RWPE2 (cell line): ENCODE measurements at places on chromosomes 7 and 10.

- DNase-seq, result no peak
Observed at GRCh38 chr10:122999347-122999746, 9.2 kb downstream of the IKZF5 start.

DNA sequence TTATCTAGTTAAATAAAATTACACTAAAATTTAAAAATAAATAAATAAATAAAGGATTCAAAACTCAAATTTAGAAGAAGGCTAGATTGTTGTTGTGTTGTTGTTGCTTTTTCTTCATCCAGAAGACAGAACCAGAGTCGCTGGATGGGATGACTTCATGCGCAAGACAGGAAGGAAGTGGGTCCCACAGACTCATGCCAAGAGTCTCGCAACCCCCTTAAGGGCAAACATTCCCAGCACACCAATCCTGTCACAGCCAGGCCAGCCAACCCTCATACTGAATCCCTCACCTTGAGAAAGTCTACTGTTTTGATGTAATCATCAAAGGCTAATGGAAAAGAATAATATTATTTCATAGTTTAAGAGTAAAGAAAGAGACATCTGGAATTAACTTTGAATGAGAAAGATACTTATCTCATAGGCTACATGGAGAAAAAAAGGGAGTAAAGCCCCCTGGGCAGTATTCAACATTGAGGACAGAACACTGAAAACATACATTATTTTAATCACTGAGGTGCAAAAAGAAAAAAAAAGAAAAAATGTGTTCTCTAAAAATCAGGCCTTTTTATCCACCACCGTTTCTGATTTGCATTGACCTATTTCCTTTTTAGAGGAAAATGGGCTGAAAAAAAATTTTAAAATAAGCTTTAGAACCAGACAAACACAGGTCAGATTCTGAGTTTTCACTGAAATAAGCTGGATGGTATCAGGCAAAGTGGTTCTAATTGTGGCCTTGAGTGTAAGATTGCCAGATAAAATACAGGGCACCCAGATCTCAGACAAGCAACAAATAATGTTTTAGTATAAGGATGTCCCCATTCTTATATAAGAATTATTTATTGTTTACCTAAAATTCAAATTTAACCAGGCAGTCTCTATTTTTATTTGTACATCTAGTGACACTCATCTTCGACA lies 826.5 kb downstream of the TNS3 start:
- no peak for DNase-seq

DNA sequence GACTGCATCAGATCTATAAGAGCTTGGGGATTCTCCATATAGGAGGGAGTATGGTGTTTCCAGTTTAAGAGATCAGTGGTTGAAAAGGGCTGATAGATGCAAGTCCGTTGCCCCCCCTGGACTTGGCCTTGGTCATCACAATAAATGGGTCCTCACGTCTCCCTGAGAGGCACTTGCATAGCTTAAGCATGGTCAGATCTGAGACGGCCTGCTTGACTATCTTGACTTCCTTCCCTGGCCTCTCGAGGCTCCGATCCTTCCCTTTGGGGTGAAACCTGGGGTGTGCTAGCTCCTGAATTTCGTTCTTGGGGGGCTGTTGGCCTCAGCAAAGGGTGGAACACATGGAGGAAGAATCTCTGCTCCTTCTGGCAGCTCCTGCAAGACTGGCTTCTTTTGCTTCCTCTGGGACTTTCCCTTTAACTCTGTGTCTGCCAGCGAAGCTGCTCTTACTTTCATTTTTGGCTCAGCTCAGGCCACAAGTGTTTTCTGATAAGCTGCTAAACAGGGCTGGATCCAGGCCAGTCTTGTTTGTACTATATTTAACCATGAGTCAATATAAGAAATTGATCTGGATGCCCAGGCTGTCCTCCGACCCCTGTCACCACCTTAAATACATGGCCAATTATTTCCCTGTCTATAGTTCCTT lies 11.2 kb upstream of the ZNF485 start:
- DNase-seq, result no peak

DNA sequence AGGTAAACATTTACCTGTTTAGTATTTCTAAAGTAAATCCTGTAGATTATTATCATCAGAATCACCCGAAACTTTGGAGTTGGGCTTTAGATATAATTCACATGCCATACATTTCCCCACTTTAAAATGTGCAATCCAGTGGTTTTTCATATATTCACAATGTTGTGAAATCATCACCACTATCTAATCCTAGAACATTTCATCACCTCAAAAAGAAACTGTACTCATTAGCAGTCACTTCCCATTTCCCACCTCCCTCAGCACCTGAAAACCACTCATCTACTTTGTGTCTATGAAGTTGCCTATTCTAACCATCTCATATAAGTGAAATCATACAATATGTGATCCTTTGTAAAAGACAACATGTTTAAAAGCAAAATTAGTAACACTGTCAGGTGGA lies 182.6 kb downstream of the FZD1 start:
- no peak for DNase-seq

- DNase-seq, result no peak
Observed at GRCh38 chr10:43983856-43984271, 335.2 kb upstream of the ZNF32 start.

DNA sequence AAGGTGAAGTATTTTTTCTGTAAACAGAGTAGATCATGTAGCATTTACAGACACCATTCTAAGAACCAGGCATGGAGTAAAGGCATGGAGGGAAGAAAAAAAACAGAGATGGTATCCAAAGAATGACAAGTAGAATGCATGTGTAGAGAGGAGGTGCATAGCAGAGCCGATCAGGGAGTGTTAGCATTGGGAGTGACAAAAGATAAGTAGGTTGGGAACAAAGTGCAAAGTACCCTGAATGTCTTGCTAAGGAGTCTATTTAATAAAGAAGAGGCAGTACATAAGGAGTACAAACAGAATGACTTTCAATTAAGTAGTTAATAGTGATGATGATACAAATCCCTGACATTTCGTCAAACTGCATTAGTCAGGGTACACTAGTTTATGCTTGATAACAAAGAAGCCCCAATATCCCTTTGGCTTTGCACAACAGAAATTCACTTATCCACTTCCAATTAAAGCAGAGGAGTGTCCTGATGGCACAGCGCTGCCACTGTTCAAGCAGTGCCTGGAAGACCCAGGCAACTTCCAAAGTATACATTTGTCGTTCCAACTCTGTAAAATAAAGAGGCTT lies 371.5 kb downstream of the TNS3 start:
- DNase-seq, result no peak

GRCh38 chr7:117375380-117375779 lies 51.9 kb downstream of the ASZ1 start:
- DNase-seq, result no peak

DNA sequence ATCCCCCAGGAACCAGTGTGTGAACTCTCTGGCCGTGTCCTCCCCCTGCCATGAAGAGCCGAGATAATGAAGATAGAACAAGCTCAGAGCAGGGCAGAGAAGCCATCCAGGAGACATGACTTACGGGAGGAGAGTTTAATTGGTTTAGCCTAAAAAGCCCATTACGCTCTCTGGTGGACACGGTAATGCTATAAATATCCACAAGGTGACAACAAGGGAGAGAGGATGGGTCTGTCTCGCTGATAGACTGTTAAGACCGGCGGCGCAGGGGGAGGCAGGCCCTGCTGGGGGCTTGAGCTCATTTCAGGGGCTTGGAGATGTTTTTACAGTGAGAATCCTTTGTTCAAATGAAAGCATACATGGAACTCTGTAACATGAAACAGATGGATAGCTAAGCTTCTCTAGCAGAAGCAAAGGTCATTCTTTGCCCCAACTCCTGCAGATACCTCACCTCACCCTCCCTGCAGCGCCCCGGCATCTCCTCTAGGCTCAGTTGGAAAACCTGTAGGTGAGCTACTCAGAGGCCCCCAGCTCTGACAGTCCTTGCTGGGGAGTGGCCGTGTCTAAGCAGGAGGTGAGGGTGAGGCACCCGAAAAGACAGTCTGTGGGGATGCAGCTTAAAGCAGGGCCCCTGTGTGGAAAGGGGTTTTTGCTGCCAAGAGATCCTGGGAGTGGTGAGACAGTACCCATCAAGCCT lies 40.8 kb upstream of the LOXL4 start:
- no peak for DNase-seq

GRCh38 chr7:389911-390601 lies 100.1 kb downstream of the FOXL3 start:
- peak; percentile 45 for DNase-seq
